ENCODE measurements at places on chromosomes 5 and 9.

DNA sequence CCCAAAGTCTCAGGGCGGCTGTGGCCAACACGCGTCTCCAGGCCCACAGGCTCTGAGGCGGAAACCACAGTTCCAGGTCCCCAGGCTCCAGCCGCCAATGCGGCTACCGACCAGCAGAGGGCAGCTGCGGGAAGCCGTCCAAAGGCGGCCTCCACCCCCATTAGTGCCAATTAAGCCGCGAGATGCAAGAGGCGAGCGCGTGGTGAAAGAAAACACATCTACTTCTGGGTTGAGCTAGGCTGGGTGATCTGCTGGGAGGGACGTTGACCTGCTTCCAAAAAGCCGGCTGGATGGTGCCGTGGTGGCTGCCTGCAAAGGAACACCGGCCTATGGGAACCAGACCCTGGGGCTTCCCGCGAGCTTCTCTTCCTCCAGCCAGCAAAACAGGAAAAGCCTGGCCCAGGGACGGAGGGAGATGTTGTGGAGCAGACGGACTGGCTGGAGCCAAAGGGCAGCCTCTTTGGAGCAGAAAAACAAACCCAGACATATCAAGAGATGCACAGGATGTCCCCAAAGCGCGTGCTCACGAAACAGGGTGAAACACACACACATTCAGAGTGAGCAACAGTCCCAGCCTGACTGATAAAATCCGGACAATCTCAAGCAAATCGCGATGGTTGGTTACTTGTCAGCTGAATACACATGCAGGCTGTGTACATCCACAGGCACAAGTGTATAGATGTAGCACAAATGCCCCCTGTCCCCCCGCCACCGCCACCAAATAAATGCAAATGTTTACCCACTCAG is 187.1 kb upstream of the BRINP1 start:
- DNase-seq, result peak; percentile 74

- DNase-seq, result no peak
These were observed 55.4 kb downstream of the STK32A start for GRCh38 chr5:147290261-147290660.

- no peak for DNase-seq
These were observed 142.9 kb upstream of the GRIA1 start for GRCh38 chr5:153347611-153348010.

DNA sequence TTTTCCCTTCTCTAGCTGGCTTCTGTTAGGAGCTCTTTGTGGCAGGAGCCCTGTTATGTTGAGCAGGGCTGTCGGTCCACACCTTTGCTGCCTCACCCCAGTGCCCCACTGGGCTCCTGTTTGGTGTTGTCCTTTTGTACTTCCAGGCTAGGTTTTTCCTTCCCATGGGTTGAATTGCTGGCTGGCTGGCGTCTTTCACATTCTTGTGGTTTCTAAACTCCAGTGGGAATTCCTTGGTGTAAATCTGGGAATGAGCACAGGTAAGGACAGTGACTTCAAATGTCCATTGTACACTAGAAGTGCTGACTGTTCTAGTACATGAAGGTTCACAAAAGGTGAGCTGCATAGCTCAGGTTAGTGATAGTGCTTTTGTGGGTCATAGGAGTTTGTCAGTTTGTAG is 30.4 kb downstream of the RASGRF2 start:
- peak; percentile 59 for DNase-seq

DNA sequence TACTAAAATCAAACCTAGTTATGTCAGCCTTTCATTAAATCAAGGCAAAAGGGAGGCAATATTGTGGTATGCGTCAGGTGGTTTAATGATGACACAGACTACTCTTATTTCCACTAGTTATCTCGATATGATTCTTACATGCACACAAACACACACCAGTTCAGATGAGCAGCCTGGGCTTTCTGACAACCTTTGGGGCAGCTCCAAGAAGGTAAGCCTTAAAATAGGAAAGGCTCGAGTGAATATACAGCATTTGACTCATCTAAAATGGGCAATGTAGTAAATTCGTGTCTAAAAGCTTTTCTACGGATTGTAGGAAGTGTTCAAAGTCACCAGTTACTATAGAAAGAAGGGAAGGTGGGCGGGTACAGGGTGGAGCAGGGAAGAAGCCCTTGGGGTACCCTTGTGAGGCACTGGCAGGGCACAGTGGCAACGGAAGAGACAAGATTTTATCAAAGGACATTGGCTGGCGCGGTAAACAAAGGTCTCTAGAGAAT is 1.9 kb downstream of the ANKH start:
- DNase-seq, result no peak

- DNase-seq, result no peak
These were observed 192.4 kb downstream of the DOCK8 start for GRCh38 chr9:406886-407654.

DNA sequence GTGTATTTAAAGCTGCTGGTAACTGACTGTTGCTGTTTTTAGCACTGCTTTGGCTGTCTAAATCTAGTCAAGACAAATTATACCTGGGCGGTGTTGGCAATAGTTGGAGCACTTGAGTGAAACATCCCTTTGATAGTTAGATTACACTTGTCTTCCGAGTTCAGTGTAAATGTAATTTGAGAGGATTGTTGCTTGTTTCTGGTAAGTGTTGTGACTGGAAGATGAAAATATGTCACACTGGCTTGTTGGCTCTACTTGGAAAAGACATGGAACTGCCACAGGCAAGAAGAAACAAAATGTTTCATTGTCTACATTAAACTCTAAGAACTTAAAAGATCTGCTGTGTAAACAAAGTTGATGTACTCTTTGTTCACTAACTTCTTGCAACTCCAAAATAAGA is 49.2 kb upstream of the PTPRD start:
- no peak for DNase-seq

GRCh38 chr5:108937221-108937620 is 189.5 kb downstream of the FER start:
- no peak for DNase-seq

DNA sequence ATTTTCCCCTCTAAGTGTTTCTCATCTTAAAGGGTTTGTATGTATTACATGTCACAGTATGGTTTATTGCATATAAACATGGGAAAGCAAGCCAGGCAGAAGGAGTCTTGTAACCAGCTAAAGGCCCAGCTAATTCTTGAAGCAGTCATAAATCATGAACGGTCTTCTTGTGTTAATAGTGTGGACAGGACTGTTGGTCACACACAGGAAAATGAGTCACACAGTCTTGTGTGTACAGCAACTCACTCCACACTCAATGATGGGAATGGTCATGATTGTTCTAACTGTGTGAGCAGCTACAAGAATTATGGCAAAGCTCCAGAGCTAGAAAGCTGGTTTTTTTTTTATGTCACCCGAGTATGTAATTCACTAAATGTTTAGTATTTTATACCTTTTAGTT is 123.9 kb downstream of the GHR start:
- DNase-seq, result peak; percentile 17

GRCh38 chr5:40385544-40385943 is 294.2 kb upstream of the PTGER4 start:
- peak; percentile 91 for DNase-seq

DNA sequence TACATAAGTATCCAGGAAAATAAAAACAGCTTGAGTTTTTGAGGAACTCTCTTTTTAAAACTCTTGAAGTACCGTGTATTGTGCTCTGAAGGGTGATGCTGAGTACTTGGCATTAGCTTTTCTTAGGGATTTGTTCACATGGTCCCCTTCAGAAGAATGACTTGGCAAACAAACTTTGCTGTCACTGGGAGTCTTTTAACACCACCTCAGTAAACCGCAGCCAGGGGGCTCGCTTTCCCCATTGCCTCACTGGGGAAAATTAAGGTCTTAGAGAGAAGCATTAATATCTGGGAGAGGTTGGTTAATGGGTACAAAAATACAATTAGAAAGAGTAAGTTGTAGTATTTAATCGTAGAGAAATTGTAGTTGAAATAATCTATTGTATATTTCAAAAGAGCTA is 105.9 kb upstream of the DAP start:
- DNase-seq, result no peak

- DNase-seq, result no peak
These were observed 10.8 kb upstream of the ARSI start for GRCh38 chr5:150313501-150313900.

DNA sequence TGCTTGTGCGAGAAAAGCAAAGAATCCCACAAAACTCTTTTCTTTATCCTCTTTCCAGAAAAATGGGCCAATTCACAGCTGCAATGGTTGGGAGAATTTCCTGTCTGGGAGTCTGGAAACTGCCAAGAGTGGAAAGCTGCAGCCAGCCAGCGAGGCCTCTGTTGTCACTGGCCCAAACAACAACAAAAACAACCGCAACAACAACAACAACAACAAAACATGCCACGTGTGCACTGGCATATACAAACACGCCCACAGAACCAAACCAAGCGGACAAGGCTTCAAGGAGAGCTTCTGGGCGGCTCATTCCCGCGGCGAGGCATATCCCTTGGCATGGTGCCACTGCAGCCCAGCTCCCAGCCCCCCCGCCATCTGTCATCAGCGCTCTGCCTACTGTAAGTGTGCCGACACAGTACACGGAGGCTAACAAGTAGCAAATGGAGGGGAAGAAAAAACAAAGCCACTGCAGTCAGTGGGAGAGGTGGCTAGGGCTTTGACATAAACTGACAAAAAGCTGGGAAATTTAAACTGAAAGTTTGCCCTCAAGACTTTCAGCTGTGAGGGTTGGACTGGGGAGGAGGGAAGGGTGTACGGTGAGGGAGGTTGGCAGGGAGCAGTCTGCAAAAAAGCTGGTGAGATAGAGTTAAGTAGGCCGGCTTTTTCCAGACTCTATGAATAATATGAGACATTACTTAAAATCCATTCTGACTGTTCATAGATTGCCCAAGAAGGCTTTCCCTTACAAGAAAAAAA is 165.0 kb upstream of the ZNF462 start:
- peak; percentile 79 for DNase-seq

DNA sequence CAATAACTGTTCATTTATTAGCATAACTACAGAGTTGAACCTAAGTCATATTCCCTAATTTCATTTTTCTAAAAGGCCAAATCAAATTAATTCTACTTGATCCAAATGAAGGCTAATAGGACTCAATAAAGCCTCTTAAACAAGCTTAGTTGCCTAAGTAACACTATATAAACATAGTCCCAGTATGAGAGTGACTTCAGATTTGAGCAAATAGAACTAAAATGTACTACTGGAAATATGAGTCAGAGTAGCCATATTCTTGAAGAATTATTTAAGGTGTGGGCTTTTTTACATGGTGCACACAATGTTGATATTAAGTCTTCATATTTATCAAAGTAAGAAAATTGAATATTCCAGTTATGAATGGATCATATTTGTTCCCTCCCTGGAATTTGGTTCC is 872.3 kb downstream of the MAT2B start:
- no peak for DNase-seq

DNA sequence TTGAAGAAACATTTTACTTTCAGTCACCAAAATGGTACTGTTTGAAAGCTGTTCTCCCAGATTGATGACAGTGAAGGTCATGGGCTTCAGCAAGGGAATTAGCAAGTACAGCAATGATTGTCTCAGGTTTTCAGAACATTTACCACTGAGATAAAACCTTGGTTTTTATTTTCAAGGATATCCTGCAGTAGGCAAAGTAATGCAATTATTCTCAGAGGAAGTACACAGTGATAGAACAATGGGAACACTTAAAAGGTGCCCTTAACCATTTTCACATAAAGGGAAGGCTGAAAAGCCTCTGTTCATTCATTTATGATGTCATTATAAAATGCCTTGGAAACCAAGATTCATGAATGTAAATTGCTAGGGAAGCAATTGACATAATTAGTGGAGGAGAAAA is 471.8 kb upstream of the ACO1 start:
- no peak for DNase-seq

DNA sequence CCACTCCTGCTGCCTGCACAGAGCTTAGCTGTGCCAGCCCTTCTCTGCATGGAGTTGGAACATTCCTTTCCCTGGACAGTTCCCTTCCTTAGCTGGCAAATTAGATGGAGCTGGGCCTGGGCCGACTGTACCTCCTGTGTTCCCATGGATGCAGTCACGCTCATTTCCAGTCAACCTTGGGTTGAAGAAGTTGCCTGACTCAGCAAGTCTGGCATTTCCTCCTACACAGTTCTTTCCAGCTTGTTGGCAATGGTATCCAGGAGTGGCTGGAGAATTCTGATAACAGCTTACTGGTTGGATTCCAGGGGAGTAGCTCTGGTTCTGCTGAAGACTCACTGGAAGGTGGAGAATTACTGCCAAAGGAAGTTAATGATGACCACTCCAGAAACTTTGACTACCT is 9.2 kb upstream of the TAF1L start:
- peak; percentile 87 for DNase-seq

DNA sequence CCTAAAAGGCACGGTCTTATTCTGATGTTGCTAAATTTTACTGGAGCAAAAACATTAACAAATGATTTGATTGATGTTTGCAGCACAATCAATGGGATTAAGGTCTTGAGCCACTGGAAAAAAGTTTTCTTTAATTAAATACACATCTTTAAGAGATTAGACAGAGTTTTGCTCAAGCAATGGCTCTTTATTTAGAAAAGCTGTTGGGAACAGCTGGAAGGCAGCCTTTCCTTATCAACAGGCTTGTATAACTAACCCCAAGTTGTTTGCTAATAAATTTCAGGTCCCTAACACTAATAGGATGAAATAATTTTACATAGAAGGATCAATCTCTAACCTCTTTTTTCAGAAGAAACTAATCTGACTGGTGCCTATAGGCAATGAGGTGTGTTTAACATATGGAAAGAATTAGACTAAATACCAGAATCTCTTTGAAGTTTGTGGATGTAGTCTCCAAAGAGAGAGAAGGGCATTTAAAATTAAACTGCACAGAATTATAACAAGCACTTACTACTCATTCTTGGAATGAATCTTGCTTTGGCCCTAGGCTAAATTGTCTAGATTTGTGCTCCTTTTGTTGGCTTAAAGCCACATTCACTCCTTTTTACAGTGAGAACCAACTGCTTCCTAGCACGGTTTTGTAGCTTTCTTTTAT is 67.3 kb upstream of the TNFAIP8 start:
- peak; percentile 38 for DNase-seq

DNA sequence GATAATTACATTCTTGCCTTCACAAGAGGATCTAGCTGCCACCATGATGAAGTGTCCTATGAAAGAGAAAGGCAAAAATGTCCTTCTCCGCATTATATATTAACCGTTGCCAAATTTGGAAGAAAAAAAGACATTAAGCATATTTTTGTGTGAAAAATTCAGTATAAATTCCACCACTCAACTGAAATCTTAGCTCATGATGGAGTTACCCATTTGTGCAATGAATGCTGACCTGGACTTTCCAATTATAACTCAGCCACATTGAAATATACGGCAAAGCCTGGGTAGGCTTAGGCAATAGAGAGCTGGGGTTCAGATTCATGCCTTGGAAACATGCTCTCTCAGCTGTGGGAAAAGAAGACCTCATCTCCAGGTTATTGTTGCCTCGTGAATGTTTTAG is 71.3 kb upstream of the VCAN start:
- no peak for DNase-seq

GRCh38 chr9:38641985-38642864 is 21.8 kb upstream of the ANKRD18A start:
- peak; percentile 67 for DNase-seq

- DNase-seq, result no peak
These were observed 229.1 kb downstream of the IRX2 start for GRCh38 chr5:2522372-2522771.

DNA sequence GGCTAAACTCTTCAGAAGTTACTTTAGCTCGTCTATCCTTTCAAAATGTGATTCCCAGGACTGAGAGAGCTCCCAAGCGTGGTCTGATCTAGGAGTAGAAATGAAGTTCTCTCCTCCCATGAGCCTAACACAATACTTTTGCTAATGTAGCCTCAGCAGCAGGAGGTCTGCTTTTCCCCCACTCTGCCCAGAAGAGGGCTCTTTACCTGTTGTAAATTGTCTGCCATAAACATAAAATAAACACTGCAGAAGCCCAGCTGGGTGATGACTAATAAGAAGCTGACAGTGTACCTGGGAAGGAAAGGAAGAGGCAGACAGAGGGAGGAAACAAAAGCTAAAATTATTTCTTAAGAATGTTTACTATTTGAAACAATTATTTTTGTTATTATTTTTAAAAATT is 15.4 kb downstream of the SLC36A3 start:
- DNase-seq, result peak; percentile 83
